Activated CD8-positive, alpha-beta memory T cell treated with anti-CD3 and anti-CD28 coated beads, Interleukin-2, amount 10 ng/mL, durations not matched to agents 7 days and 5 days (primary cell): ENCODE measurements at places on chromosomes 2 and 18. TPM values are rescaled to one million over a fixed set of nuclear protein-coding genes. Genes with fewer than 3 reads are reported as not detected.

The ITGA4 gene
- 344 TPM for total RNA-seq

The CNRIP1 gene
- not detected for total RNA-seq

The LOXHD1 gene
- 0.26 TPM for total RNA-seq

The DNAH6 gene
- total RNA-seq: 0.63 TPM

The PSD4 gene
- 388 TPM for total RNA-seq

The EMILIN2 gene
- total RNA-seq: 17.3 TPM

The PGAP1 gene
- 20.3 TPM for total RNA-seq

The DTNA gene
- not detected for total RNA-seq

The SLC40A1 gene
- 1.3 TPM for total RNA-seq

The TWIST2 gene
- not detected for total RNA-seq

The TMEM37 gene
- total RNA-seq: not detected

The SERPINB10 gene
- total RNA-seq: 0.14 TPM

The KATNAL2 gene
- 0.79 TPM for total RNA-seq

The EFR3B gene
- 0.61 TPM for total RNA-seq

The CCDC148 gene
- total RNA-seq: not detected

The ITPRIPL1 gene
- total RNA-seq: 53.2 TPM

The TUBA3E gene
- not detected for total RNA-seq

The WNT6 gene
- not detected for total RNA-seq

The VWA3B gene
- not detected for total RNA-seq

The TMEM247 gene
- total RNA-seq: not detected

The ITM2C gene
- total RNA-seq: 65.1 TPM

The CASP10 gene
- 37.4 TPM for total RNA-seq

The CAPN14 gene
- total RNA-seq: 0.33 TPM

The TDRD15 gene
- total RNA-seq: not detected

The GALR1 gene
- total RNA-seq: not detected

The CNTNAP5 gene
- not detected for total RNA-seq
